Activated T-helper 1 cell treated with Interleukin-2 at 50 U/mL for 16 hours (primary cell): ENCODE measurements at places on chromosomes 2 and 18.

- DNase-seq: no peak
These were observed 43.0 kb downstream of the NGEF start for GRCh38 chr2:232970051-232970450.

DNA sequence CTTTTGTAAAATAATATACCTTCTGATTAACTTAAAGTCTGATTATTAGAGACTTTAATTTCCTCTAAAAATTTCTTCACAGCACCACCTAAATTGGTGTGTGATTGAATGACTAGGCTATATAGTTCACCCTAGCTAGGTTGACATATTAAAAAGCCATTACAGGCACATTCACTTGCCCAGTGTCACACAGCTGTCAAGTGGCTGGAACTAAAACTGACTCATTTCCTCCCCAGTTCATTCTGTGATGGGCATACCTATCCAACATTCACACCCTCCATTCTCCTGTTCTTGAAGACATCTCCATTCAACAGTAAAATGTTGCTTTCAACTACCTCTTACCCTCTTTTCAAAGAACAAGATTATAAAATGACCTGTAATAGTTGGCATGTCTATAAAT lies 334.5 kb downstream of the ARHGAP15 start:
- no peak for DNase-seq

DNA sequence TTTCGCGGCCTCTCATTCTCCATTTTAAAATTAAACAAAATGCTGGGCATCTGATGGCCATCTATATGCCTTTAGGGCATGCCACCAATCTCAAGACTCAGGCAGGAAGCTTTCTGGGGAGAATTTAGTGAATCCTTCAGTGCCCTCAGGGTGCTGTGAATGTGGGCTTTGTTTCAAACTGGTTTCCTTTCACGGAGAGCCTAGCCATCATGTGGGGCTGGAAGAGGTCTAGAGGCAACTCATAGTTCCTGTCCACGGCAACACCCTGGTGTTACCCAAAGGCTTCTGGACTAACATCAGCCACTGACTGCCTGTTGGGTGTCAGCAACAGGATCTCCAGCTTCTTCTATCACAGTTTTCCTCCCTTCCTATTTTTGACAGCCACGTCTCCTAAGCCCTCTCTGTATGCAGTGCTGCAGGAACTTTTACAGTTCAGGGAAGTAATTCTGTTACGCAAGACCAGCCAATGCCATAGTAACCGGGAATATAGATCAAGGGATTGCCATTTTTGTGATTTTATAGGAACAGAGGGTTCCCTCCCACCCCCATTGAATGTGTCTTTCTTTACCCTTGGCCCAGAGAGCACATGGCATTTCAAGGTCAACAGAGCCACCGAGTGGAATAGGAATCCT lies 7.9 kb upstream of the WDR33 start:
- DNase-seq: no peak

GRCh38 chr2:232388324-232388891 lies 9.9 kb downstream of the ALPP start:
- DNase-seq: no peak

GRCh38 chr2:38233231-38233983 lies 143.7 kb downstream of the ATL2 start:
- DNase-seq: no peak

GRCh38 chr18:8721716-8722115 lies 16.4 kb downstream of the MTCL1 start:
- no peak for DNase-seq

GRCh38 chr2:10369269-10370255 lies 66.9 kb downstream of the HPCAL1 start:
- DNase-seq: no peak

DNA sequence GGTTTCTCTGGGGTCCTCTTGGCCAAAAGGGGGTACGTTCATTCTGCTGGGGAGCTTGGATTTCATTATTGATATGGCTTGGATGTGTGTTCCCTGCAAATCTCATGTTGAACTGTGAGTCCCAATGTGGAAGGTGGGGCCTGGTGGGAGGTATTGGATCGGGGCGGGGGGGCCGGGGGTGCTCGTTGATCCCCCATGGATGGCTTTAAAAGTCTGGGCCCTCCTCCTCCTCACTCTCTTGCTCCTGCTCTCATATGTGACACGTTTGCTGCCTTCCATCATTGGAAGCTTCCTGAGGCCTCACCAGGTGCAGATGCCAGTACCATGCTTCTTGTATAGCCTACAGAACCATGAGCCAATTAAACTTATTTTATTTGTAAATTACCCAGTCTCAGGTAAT lies 11.8 kb downstream of the DBI start:
- no peak for DNase-seq

DNA sequence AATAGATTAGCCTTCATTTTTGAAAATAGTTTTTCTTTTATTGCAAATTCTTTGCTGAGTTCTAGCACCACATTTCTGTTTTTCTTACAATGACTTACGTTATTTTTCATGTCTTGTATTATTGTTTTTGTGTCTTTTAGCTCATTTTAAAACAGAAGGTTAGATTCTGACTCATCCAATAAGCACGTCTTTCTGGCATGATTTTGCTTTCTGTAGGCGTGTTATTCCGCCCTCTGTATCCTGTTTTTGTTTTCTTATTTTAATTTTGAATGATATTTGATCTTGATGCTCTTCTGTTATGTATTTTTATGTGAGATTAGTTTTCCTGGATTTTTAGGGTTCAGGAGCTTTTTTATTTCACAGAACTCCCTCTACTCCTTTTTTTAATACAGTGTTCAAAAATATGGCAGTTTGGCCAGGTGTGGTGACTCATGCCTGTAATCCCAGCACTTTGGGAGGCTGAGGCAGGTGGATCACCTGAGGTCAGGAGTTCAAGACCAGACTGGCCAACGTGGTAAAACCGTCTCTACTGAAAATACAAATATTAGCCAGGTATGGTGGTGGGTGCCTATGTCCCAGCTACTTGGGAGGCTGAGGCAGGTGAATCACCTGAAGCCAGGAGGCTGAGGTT lies 145.0 kb downstream of the CLIP4 start:
- DNase-seq: no peak

GRCh38 chr2:177906041-177906718 lies 166.4 kb downstream of the PDE11A start:
- DNase-seq: peak; percentile 19

GRCh38 chr2:230661072-230661957 lies 51.3 kb upstream of the CAB39 start:
- no peak for DNase-seq

DNA sequence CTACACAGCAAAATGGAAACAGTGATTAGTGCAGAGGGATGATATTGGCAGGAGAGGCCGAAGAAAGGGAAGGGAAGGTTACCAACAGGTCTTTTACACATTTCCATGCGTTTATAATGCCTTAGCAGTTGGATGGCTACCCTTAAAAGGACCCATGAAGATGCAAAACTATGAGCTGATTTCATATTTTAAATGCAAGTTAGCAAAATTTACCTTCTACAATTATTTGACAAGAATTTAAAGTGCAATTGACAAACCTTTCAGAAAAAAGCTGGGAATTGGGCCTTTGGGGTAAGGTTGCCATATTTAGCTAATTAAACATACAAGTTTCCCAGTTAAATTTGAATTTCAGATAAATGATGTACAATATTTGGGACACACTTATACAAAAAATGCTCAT lies 13.3 kb downstream of the DNER start:
- no peak for DNase-seq

DNA sequence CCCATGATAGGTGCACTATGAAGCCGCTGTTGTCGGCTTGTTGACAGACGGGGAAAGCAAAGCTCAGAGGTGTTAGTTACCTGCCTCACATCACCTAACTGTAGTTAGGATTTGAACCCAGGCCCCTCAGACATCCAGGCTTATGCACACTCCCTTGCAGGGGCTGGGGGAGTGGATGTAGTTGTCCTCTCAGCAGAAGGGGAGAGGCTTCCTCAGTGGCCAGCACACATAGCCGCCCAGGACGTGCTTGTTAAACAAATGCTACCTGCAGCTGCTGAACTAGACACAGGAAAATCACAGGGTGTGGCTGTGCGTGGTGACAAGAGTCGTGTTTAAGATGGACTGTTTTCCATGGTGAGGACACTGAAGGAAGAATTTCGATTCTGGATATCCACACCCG lies 39.2 kb downstream of the GREB1 start:
- DNase-seq: no peak

- DNase-seq: no peak
These were observed 857 bp upstream of the CROCC2 start for GRCh38 chr2:240905176-240905781.

GRCh38 chr2:167322795-167323194 lies 434.5 kb downstream of the XIRP2 start:
- DNase-seq: no peak

DNA sequence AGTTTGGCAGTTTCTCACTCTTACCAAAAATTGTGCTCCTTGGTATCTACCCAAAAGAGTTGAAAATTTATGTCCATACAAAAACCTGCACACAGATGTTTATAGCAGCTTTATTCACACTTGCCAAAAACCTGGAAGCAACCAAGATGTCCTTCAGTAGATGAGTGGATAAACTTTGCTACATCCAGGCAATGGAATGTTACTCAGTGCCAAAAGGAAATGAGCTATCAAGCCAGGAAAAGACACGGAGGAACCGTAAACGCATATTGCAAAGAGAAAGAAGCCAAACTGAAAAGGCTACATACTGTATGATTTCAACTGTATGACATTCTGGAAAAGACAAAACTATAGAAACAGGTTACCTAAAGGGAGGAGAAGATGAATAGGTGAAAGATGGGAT lies 36.1 kb downstream of the TMEM163 start:
- no peak for DNase-seq

- DNase-seq: no peak
These were observed 62.5 kb downstream of the RPRM start for GRCh38 chr2:153416071-153416470.

- DNase-seq: no peak
These were observed 5.4 kb downstream of the CLASP1 start for GRCh38 chr2:121643877-121644276.
